Activated T-cell treated with anti-CD3 and anti-CD28 coated beads for 48 hours (primary cell): ENCODE measurements at places on chromosomes 11 and 22.
A peak's percentile ranks its signal among the peaks of the same experiment; 100 is the strongest.

- DNase-seq = no peak
Observed at GRCh38 chr11:94741022-94741679, 27.0 kb upstream of the AMOTL1 start.

GRCh38 chr11:102147632-102148031 is 37.4 kb downstream of the YAP1 start:
- no peak for DNase-seq

- no peak for DNase-seq
Observed at GRCh38 chr11:63993993-63994392, 7.8 kb downstream of the OTUB1 start.

GRCh38 chr11:96002339-96002738 is 78.4 kb upstream of the MTMR2 start:
- DNase-seq = no peak

- DNase-seq = no peak
Observed at GRCh38 chr11:75240311-75241035, at the start of gene TPBGL. TPBGL (plus strand) TSS chr11:75240774; CDS start chr11:75241050, 276 bp downstream.

GRCh38 chr11:113684496-113684895 is 21.6 kb downstream of the TMPRSS5 start:
- DNase-seq = no peak

DNA sequence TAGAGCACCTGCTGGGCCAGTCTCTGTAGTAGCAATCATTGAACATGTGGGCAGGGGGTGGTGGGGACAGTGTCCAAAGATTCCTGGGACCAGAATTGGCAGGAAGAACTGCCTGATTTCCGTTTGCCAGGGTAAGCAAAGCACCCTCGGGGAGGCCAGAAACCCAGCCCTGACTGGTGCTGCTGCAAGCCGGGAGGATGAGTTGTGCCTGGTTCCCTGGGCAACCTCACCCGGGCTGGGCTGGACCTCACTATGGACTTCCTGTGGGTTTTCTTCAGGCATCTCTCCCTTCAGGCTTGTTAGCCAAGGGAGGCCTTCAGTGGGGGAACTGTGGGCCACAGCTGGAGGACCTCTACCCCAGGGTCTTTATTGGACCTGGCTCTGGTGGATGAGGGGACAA is 8.0 kb upstream of the POU2F3 start:
- no peak for DNase-seq

DNA sequence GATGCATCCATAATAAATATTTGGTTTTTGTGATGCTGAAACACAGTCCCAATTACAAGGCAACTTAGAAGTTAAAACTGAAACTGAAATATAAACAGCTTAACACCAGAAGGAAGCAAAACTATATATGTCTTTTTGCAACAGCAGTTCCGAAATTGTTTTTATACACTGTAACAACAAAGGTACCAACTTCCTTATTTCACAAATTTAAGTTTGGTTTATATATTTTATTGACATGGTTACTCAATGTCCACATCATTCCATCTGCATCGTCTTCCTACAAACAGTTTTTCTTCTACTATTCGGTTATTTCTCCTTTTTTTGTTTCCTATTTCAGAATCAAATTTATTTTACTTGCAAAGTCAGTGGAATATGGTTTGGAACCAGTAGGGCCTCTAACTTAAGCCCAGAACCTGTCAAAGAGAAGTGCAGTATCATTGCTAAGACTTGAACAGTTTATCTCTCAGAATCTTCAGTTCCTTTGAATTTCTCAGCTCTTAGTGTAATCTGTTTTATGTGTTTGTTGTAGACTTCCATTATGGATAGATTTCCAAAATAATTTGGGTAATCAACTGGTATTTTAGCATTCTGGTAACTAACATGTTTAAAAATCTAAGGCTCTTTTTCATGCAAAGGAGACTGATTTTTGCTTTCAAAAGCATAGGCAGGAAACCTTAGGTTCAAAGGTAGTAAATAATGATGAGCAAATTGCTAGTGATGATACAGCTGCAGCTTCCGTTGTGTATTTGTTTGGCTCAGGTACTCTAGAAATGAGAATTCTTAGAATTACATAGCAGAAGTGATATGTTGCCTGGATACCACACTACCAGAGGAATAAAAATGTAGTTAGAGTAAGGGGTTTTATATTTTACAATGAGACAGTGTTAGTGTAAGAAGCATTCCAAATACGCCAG is 8.2 kb upstream of the HSPA8 start:
- no peak for DNase-seq

- no peak for DNase-seq
Observed at GRCh38 chr22:37160027-37160426, 10.3 kb upstream of the IL2RB start.

DNA sequence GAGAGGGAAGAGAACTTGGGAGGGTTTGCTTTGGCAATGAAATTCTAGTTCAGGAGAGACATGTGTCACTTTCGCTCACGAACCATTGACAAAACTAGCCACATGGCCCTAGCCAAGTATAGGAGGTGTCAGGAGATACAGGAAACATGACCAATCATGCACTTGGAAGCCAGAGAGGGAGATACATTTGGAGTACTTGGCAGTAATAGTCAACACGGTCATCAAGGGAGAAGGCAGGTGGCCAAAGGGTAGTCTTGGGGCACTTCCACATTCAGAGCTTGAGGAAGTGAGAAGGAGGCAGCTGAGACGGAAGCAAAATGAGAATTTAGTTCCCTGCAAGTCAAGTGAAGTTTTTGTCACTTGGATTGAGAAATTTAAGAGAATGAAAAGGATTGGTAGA is 26.4 kb upstream of the KIRREL3 start:
- DNase-seq = no peak

GRCh38 chr11:62592989-62593421 is 1.7 kb upstream of the TUT1 start:
- DNase-seq = no peak

DNA sequence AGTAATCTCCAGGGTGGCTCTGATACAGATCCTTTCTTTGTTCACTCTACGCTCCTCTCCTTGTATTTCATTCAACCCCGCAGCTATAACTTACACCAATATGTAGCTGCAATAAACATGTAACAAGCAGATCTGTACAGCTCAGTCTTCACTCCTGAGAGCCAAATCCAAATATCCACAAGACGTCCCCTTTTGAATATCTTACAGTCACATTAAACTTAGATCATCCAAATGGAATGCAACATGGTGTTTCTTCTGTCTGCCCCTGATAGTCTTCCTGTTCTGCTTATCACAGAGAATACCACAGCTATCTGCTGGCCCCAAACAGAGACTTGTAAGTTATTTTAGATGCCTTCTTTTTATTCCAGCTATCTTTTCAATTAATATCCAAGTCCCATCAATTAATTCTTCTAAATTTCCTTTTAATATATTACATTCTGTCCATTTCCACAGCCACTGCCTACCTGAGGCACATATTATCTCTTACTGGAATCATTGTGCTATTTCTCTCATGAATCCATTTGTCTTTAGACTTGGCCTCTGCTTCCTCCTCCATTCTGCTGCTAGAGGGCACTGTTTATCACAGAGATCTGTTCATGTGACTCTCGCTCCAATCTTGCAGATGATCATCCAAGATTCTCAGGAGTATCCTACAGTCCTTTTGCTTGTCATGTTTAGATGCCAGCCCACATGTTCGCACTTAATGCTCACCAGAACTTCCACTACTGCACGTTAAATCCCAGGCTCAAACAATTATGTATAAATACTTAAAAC is 908.6 kb downstream of the NTM start:
- no peak for DNase-seq

DNA sequence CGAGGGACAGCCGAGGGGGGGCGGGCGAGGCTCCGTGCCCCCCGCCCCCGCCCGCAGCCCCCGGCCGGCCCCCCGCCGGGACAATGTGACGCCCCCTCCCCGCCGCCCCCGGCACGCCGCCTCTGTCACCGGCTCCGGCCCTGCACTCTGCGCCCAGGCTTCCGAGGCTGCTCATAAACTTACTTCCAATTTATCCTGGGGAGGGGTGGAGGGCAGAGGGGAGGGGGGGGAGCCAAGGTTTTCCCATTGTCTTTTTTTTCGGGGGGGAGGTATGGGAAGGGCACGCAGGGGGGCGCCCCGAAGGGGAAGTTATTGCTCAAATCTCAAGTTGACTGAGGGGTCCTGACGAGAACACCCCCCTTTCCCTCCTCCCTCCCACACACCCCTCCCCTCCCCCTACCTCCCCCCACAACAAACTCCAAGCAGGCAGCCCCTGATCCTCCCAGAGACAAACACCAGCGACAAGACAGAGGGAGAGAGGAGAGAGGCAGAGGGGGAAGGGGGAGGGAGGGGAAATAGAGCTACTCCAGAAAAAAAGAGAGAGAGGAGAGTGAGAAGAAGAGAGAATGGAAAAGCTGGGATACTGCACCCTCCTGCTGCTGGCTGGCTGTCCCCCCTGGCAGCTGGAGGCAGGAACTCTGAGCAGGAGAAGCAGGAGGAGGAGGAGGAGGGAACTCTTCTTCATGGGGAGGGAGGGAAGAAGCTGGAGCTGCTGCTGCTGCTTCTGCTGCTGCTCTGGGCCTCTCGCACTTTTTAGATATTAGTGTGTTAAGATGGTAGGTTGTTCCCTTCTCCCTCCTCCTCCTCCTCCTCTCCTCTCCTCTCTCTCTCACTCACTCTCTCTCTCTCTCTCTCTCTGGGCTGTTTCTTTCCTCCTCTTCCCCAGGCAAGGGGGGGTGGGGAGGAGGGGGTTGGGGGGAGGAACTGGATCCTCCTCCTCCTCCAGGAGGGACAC is 631 bp downstream of the PHF21A start:
- peak; percentile 8 for DNase-seq

DNA sequence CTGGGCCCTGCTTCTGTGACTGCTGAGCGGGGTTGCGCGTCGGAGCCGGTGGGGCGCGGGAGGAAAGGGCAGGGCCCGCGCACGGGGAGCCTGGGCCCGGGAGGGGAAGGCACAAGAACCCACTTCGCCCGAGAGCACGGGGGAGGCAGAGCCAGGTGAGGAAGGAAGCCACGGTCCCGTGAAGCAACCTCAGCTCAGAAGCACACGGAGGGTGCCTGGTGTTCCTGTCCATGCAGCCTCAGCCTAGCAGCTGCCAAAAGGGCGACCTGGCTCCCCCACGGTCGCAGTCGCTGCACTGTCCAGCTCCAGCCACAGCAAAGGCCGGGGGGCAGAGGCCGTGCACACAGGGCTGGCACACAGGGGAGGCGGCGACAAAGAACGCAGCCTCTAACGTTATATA is 9.3 kb upstream of the CDC42BPG start:
- no peak for DNase-seq

- DNase-seq = no peak
Observed at GRCh38 chr11:33044285-33044756, 4.9 kb downstream of the TCP11L1 start.

GRCh38 chr11:112178428-112178827 is 3.1 kb downstream of the BCO2 start:
- no peak for DNase-seq

- no peak for DNase-seq
Observed at GRCh38 chr11:62646825-62647608, 604 bp upstream of the GANAB start.

GRCh38 chr11:8690374-8691342 is 8.1 kb downstream of the RPL27A start:
- no peak for DNase-seq

GRCh38 chr22:23826510-23827350 is 12.1 kb downstream of the DERL3 start:
- DNase-seq = no peak

DNA sequence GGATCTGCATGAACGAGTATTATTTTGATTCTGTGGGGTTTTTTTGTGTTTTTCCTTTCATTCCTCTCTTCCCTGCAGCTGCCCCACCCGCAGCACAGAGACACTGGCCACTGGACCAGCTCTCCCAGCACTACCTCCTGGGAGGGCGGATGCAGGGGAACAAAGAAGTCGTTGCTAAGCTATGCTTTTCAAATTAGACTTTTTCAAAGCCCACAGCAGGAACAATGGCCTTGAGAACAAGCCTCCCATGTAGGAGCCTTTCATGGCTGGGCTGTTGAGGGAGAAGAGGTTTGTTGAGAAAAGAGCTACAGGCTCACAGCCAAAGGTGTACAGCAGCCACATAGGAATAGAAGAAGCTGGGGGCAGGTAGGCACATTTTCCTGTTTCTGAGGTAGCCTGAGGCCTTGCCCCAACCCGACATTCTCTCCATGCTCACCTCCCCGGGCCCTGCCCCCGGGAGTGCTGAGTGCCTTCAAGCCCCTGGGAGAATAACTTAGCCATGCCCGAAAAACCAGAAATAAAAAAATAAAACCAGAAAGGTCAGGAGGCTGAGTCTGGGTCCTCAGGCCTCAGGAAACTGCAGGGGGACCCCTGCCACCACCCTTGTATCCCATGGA is 20.5 kb upstream of the SYT12 start:
- no peak for DNase-seq
